Lung microvascular endothelial cell (primary cell): ENCODE measurements at places on chromosomes 4 and X. TPM values are rescaled to one million over a fixed set of nuclear protein-coding genes. Genes with fewer than 3 reads are reported as not detected.
A peak's percentile ranks its signal among the peaks of the same experiment; 100 is the strongest.

GRCh38 chr4:183074288-183074990, 24.6 kb upstream of the WWC2 start:
- no peak for DNase-seq

- peak; percentile 39 for DNase-seq
These were observed 118.7 kb downstream of the FAT4 start for GRCh38 chr4:125433453-125433852.

GRCh38 chr4:62402088-62402806, 1202.1 kb downstream of the ADGRL3 start:
- DNase-seq, result no peak

SLC34A2 gene
- not detected in 2 replicates for total RNA-seq

CDKL5 gene
- total RNA-seq, result 2.2 and 5.6 TPM in 2 replicates

- no peak for DNase-seq
These were observed 1674.0 kb upstream of the PCDH7 start for GRCh38 chr4:29046186-29046585.

ASB12 gene
- total RNA-seq, result not detected in 2 replicates

DNA sequence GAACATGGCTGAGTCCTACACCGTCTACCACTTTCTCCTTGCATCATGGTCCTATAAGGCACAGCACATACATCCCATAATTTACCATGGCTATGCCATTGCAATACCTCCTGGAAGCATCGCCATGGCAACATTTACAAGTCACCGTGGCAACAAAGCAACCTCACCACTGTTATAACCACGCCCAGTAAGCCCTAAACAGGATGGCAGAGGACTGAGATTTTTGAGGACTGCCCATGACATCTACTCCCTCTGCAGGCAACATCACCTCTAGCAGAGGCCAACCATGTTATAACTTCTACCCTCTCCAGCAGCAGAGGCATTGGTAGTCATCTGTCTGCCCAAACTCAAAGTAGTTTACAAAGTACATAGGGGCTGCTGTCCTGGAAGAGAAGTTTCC, 29.7 kb downstream of the BCOR start:
- DNase-seq, result no peak

GRCh38 chrX:12441381-12442128, 303.3 kb downstream of the FRMPD4 start:
- DNase-seq, result no peak

PSAPL1 gene
- not detected in 2 replicates for total RNA-seq

GRCh38 chr4:173509036-173510001, 20.7 kb downstream of the HAND2 start:
- DNase-seq, result peak; percentile 37

DNA sequence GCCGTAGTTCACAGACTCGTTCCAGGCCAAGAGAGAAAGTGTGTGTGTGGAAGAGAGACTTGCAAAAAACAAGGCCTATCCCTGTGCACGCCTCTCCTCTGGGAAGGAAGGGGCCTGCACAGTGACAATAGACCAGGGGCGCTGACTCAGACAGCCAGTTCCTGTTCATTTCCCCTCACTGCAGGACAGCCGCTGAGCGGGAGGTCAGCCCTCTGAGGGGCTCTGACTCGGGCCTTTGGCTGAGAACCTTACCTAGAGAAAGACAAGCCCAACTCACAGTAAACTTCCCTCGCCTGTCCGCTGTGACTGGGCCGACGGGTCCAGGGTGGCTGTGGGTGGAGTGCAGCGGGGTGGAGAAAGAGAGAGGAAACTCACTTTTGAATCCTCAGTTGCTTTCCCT, 52.1 kb downstream of the RTL5 start:
- DNase-seq, result peak; percentile 91

GRCh38 chrX:3777416-3777815, 64.0 kb upstream of the PRKX start:
- no peak for DNase-seq

- no peak for DNase-seq
These were observed 54.8 kb downstream of the TBL1X start for GRCh38 chrX:9519546-9520216.

GRCh38 chrX:30874851-30875250, 14.2 kb downstream of the TAB3 start:
- no peak for DNase-seq

RIBC1 gene
- under 0.01 TPM in 1 of 2 replicates, not detected in the other for total RNA-seq

CXCL10 gene
- total RNA-seq, result 0.20 and 0.22 TPM in 2 replicates

DNA sequence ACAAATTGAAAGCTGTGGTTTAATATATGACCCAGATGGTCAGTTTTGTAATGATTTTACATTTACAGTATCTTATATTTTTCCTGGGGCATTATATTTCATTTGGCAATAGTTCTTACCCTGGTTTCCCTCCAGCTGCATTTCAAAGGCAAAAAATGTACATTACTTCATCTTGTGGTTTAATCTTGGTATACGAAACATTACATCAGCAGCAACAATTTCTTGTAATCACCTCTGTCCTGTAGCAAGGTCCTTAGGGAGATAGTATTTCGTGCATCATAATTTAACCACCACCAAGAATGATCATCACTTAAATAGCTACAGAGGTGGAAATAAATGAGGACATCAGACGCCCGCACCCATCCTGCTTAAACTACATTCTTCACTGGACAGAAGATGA, 48.8 kb downstream of the HS6ST2 start:
- DNase-seq, result no peak

- DNase-seq, result no peak
These were observed 46.5 kb downstream of the TMA16 start for GRCh38 chr4:163540977-163541376.

UVSSA gene
- 1.7 and 3.6 TPM in 2 replicates for total RNA-seq

GRCh38 chr4:108649863-108650211, 562 bp upstream of the OSTC start:
- DNase-seq, result no peak

- peak; percentile 75 for DNase-seq
These were observed 42.2 kb downstream of the SH2D1A start for GRCh38 chrX:124388562-124388961.

GRCh38 chrX:43693602-43694406, 37.7 kb downstream of the MAOA start:
- DNase-seq, result peak; percentile 67

DNA sequence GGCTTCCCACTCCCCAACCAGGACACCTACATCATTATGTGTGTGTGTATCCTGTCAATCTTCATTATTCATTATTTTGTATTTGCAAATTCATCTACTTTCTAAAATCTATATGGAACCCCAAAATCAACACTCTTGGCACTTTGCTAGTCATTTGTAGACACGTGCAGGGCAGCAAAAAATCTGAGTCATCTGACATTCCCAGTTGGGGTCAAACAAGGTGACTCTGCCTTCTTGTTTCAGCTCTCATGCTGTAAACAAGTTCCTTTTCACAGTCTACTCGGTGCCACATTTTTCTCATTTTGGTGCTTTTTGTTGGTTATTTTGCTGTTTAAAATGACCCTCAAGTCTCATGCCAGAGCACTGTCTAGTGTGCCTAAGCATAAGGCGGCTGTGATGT, 5.9 kb downstream of the MRFAP1L1 start:
- no peak for DNase-seq

GLRA3 gene
- not detected in 2 replicates for total RNA-seq

GRCh38 chr4:7280926-7281690, 88.8 kb downstream of the SORCS2 start:
- DNase-seq, result no peak

- DNase-seq, result no peak
These were observed 130.0 kb upstream of the STX18 start for GRCh38 chr4:4671774-4672349.

DNA sequence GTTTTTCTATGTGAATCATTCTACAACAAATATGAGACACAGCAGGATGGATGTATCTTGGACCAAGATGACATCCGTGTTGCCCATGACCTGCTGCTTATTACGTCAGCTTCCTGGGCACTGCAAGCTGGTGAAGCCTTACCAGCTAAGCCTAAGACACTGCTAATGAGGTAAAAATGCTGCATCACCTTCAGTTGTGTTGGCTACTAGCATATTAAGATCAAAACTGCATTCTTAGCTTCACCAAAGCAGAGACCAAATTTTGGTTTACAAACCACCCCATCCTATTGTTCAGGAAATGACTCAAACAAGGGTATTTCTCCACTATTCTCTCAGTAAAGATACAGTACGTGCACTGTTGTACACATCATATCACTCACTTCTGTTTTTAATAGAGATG, 50.3 kb downstream of the MAML3 start:
- DNase-seq, result peak; percentile 42

CYTL1 gene
- 4.6 and 17.0 TPM in 2 replicates for total RNA-seq

UGT2B17 gene
- total RNA-seq, result not detected in 2 replicates

DNA sequence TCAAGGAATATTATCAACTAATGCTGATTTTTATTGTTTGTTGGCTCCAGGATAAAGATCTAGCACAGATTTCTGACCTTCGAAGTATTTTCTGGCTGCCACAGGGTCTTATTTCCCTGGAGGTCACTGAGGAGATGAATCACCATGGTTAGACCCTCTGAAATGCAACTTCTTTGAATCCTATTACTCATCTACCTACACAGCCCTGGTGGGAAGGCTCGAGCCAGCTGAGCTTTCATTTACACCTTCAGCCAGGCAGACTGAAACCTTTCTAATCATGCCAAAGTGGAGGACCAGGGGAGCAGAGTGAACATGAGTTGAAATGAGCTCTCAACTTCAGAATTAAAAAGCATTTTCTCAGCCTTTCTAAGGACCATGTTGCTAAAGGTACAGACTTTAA, 130.5 kb downstream of the SMIM20 start:
- DNase-seq, result no peak

VCX3B gene
- total RNA-seq, result not detected in 2 replicates

GRCh38 chr4:150127757-150128156, 49.5 kb downstream of the DCLK2 start:
- DNase-seq, result no peak

- DNase-seq, result no peak
These were observed 491.9 kb downstream of the MID1IP1 start for GRCh38 chrX:39293203-39293602.
